ENCODE measurements at places on chromosomes 5 and 9.

DNA sequence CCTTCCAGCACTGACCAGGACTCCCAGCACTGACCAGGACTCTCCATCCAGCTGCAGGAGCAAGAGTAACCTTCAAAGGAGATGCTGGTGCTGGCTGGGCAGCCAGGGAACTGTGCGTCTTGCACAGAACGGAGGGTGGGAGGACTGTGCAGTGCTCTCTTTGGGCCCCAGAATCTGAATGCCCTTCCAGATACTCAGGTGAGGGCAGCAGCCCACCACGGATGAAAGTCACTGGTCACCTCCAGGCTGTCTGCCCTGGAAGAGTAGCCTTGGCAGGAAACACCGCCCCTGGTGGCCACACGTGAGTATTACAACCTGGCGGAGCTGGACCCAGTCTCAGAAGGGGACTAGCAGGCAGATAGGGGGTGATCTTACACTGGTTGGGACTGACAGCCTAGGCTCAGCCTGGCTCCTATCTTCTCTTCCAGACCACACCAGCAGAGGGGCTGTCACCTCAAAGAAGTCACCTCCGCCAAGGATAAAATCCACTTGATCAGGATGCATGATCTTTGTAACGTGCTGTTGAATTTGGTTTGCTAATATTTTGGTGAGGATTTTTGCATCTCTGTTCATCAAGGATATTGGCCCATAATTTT lies 4.8 kb upstream of the SARDH start:
- DNase-seq, result peak; percentile 75

GRCh38 chr9:88544245-88544644 lies 9.3 kb downstream of the NXNL2 start:
- no peak for DNase-seq

DNA sequence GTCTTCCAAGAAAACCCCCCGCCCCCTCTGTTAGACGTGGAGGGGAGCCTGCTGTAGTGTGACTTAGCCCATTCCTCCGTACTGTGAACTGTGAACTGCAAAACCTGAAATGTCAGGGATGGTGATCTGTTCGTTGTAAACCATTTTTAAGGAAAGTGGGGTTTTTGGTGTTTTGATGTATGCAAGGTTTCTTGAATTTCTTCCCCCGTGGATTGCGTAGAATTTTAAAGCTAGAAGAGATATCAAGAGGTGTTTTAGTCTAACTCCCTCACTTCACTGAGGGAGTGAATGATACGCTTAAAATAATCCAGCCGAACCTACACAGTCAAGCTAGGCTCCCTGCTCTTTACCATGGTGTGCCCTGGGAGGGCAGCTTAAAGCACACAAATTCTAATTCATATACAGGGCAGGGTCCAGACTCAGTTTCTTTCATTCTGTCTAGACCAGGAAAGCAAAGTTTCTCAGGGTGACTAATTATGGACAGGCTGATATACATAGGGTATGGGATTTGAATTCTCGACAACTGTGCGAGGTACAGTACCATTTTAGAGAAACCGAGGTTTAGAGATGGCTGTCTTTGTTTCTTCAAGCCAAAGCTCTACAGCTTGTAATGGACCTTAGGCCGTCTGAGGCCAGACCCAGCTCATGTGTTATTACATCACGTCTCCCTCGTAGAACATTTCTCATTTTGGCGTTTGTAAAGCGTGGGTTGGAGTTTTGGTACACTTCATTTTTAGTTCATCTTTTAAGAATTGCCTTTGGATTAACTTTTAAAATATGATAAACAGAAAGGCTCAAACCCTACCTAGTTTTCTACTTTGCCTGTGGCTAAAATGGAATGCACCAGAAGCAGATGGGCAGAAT lies 2.7 kb downstream of the PTGER4 start:
- no peak for DNase-seq

DNA sequence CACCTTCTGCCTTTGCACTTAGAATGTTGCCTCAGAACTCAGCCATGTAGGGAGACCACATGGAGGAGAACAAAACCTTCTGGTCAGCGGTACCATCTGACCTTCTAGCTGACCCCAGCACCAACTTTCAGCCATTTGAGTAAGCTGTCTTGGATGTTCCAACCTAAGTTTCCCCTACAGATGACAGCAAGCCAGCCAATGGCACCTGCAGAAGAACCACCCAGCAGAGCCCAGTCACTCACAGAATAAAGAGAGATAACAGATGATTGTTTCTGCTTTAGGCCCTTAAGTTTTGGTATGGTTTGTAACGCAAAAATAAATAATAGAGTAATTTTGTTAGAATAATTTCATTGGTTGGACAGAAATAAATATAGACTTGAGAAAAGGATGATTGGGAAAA lies 10.4 kb downstream of the DNAH5 start:
- no peak for DNase-seq

- no peak for DNase-seq
These were observed 40.9 kb downstream of the PHF2 start for GRCh38 chr9:93617273-93617672.

DNA sequence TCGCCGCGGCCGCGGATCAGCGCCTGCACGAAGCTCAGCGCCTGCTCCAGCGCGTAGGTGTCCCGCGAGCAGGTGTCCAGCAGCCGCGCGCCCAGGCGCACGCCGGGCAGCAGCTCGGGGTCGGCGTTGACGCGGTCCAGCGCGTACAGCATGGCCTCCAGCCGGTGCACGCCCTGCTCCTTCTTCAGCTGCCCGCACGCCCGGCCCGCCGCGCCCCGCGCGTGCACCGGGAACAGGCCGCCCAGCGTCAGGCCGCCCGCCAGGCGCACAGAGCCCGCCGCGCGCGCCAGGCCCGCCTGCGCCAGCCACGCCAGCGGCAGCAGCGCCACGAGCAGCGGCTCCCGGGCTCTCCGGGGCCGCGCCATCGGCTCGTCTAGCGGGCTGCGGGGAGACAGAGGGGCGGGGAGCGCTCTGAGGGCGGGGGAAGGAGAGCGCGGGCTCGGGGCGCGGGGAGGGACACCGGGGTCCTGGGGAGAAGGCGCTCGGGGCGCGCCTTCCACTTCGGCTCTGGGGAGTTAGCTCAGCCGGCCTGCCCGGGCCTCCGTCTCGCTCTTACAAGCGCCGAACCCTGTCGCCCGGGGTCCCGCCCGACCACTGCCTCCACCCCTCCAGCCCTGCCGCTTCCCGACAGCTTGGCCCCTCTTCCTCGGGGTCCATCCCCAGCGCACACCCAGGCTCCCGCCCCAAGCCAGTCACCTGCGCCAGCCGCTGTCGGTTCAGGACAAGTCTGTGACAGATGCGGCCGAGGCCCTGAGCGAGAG lies at the start of gene GRM6:
GRM6 (minus strand) TSS at position 741 of the 761 bp plus-strand sequence; CDS start at position 365, 376 bp downstream.
- DNase-seq, result no peak

DNA sequence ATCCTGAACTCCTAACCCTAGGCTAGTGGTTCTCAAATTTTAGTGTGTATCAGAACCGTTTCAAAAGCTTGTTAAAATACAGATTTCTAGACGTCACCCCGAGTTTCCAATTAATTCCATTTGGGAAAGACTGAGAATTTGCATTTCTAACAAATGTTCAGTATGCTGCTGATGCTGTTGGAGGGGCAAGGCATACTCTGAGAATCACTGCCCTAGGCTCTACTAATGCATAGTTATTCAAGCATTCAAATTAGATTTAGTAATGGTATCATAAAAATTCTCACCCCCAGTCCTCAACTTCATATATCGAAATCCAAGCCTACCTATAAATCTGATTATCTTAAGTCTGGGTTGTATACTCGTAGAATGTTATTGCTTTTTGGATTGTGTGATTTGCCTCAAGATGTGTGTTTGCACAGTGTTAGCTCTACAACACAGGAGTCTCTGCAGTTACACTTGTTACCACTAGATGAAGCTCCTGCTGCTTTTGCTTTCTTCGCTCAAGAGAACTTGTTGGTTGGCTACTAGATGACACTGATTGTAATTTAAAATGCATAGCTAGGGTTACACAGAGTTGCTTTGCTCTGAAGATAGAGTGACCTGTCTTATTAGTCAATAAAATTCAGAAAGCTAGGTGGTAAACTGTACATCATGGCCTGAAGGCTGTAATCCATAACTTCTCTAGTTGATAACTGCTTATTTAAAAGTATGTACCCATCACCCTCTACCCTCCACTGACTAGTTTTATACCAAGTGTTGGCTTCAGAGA lies 7.5 kb upstream of the ERAP2 start:
- DNase-seq, result peak; percentile 72

DNA sequence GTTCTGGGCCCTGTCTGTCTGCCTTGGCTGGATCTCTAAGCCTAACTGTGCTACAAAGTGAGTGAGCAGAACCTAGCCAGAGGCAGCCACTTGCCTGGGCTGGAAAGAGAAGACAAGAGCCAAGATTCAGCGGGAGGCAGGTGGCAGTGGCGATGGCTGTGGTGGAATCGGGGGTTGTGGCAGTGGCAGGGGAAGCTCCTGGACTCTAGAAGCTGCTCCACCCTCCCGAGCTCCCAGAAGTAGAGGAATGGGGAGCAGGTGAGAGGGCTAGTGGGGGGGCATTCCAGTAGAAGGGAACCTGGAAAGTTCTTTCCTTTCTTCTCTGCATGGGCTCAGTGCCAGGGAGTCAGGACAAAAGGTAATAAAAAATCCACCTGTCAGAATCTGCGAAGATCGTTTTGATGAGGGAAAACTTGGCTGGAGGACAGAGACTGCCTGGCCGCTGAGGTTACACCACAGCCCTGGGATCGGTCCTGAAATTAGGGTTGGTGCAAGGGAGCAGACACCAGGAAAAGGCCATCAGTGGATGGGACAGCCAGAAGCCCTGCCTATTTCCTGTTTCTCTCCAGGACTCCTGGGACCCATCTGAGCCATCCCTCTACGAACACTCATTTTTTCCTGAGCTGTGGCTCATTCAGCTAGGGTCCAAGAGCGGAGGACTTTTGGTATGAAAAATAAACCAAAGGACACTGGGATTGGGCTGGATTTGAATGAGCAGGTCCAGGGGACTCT lies 1.6 kb downstream of the CRAT start:
- no peak for DNase-seq

DNA sequence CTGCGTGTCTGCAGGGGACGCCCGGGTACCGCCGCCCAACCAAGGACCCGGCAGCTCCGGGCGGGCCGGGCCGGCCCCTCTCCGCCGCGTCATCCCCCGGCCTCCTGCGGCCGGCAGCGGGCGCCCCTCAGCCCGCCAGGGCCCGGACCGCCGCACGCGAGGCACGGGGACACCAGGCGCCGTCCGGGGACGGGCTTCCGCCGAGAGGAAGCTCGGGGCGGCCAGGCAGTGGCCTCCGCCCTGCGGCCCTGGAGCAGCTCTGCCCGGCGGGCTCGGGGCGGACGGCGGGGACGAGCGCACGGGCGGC lies 373 bp downstream of the FBXW5 start:
- DNase-seq, result peak; percentile 72

DNA sequence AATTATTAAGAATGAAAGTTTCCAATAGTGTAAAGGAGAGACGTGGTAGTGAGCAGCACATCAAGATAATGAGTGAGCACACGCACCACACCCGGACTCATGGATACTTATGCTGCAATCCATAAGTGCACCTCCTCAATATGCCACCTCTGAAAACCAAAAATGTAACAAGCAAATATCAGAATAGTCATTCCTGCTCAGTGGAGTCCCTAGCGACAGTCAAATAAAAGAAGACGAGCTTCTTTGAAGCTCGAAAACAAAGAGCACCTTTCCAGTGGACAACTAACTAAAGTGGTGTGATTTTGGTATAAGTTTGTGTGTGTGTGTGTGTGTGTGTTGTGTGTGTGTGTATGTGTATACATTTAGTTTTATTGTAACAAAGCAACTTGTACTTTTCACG lies 241.3 kb downstream of the DEPDC1B start:
- DNase-seq, result no peak

DNA sequence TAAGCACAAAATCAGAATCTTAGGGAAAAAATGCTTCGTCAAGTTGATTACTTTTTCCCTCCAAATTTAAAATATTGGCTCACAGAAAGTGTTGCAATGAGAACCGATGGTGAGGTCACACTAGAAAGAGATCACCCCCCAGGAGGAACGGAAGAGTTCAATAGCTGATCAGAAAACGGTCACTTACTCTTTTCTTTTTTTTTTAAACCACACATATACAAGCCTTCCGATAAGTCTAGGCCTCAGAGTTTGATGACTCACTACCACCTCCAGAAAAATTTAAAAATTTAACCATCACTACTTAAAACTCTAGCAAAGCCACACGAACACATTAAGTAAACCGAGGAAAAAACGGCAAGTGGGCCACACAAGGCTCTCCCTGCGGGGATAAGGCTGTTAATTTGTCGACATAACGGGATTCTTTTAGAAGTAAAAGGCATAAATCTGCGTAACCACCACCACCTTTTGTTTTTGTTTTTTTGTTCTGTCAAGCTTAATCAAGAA lies 1.2 kb downstream of the SURF4 start:
- peak; percentile 78 for DNase-seq
